Stimulated activated CD4-positive, alpha-beta T cell treated with anti-CD3 and anti-CD28 coated beads, Interleukin-2, amount 100 ng/mL, for 4 hours (primary cell): ENCODE measurements at places on chromosomes 7 and 10.

- DNase-seq, result no peak
Measured at GRCh38 chr7:91569728-91570457, 305.7 kb downstream of the FZD1 start.

- DNase-seq, result no peak
Measured at GRCh38 chr10:107577221-107577620, 412.7 kb upstream of the SORCS1 start.

- DNase-seq, result no peak
Measured at GRCh38 chr7:137657476-137658189, 189.1 kb downstream of the DGKI start.

- no peak for DNase-seq
Measured at GRCh38 chr10:43310872-43311271, 44.0 kb upstream of the RASGEF1A start.

DNA sequence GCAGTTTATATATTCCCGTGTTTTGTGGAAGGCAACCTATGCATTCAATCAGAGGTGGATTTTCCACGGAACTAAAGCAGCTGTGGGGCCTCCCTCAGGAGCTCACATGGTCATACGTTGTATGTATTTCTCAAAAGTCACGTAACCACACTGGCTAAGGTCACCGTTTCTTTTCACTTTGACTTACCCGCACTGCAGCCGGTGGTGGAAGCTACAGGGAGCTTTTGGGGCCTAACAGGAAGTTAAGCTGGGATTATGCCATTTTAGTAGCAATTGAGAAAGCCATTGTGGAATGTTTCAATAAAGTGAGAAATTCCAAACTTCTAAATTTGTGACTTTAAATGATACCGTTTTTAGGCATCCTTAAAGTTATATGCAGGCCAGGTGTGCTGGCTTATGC is 111.2 kb upstream of the KLF6 start:
- no peak for DNase-seq

DNA sequence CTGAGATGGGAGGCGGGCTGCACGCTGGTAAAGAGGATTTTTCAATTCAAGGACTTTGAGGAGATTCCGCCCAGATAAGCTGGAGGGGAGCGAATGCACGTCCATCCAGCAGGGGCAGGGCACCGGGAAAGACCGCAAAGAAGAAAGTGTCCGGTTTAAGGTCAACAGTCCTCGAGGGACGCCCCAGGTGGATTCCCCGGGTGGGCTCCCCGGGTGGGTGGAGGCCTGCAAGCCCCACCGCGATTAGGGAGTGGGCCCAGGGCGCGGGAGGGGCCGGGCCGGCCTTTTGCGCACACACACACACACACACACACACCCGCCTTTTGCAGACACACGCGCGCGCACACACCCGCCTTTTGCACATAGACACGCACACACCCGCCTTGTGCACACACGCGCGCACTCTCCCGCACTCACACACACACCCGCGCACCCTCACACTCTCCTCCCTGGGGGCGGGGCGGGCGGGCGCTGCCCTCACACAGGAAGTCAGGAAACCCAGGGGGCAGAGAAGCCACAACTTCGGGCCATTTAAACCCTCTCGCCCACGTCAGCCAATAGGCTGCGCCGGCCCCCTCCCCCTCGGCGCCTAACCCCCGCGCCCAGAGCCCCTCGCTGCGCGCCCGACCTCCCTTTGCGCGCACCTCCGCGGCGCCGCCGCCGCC is 615 bp downstream of the ARHGAP12 start:
- DNase-seq, result peak; percentile 19

GRCh38 chr7:91911121-91911520 is 29.5 kb upstream of the AKAP9 start:
- DNase-seq, result no peak

- no peak for DNase-seq
Measured at GRCh38 chr10:12484002-12484918, 134.9 kb downstream of the CAMK1D start.

DNA sequence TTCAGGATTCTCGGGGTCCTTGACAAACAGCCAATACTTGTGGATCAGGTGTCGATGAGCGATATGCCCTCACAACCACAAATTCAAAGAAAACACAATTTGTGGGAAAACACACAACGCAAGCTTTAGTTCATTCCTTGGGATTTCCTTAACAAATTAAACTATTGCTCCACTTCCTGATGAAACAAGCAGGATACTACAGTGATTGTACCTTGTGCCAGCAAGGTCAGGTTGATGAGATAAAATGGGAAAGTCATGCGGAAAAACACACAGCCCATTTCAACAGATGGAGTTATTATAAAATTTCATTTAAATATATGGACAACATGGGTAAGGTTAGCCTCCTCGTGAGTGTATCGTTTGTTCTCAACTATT is 8.8 kb upstream of the RHOBTB1 start:
- DNase-seq, result no peak

DNA sequence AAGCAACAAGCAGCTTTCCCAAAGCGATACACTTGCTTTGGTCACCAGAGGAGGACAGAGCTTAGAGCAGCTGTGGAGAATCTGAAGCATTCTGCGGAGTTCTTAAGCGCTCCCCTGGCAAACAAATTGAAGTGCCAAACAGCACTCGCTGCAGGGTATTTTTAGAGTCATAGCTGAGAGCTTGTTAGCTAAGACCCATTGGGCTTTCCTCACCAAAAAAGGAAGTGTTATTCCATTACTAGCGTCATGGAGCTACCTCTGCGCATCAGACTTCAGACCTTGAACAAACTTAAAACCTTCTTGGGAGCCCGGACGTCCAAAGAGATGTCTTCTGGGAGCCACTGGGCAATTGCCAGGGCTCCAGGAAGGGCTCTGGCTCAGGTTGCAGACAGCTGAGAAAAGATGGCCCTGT is 23.2 kb upstream of the BMPR1A start:
- DNase-seq, result no peak

GRCh38 chr10:6144406-6145165 is 55.8 kb downstream of the RBM17 start:
- DNase-seq, result peak; percentile 85

GRCh38 chr7:115340828-115341227 is 418.9 kb downstream of the MDFIC start:
- DNase-seq, result no peak

- no peak for DNase-seq
Measured at GRCh38 chr10:6925146-6925545, 345.1 kb upstream of the PRKCQ start.

DNA sequence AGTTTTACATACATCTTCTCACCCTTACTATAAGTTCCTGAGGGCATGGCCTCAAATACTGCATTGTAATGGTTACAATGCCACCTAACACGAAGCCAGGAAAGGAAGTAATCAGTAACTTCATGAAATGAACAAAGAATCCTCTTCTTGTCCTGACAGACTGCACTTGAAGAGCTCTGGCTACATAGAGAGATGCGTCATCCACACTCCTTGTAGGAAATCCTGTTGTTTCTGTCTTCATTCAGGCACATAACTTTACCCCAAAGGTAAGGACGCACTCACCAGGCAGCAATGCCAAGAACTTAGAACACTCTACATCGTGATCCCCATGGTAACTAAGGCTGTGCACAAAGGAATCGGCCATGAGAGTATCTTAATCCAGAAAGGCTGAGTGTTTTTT is 80.3 kb upstream of the ARID5B start:
- DNase-seq, result no peak

- no peak for DNase-seq
Measured at GRCh38 chr10:113958631-113959382, 84.9 kb upstream of the ADRB1 start.

- DNase-seq, result no peak
Measured at GRCh38 chr10:128865436-128866195, 601.4 kb upstream of the MGMT start.

DNA sequence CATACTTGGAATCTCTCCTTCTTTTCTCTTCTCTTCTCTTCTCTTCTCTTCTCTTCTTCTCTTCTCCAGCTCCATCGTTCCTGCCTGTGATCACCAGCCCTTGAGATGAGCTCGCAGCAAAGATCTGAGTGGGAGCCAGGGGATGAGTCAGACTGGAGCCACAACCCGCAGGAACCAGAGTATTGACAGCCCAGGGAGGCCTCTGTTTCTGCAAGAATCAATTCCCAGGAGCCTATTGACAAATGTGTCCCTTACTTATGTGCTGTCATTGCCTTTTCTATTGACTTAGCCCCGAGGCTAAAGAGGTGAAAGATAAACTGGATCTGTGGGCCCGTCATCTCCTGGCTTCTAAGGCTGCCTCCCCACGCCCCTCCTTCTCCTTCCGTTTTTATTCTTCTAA is 13.1 kb upstream of the HABP2 start:
- no peak for DNase-seq

GRCh38 chr10:34698979-34699378 is 116.1 kb downstream of the PARD3 start:
- no peak for DNase-seq

DNA sequence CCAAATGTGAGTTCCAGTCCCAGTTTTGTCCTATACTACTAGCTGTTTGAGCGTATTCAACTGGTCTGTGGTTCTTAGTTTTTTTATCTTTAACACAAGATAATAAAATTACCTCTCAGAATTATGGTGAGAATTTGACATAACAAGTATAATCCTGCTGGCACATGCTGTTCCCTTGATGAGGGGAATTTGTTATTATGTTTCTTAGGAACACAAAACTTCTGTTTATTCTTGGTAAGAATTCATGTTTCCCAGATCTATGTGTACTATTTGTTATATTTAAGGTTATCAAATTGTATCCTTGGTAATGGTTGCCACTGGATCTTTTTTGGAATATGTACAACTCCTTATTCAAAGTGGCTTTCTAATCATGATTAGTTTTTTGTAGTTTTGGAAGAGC is 335.6 kb downstream of the ADK start:
- DNase-seq, result no peak

- no peak for DNase-seq
Measured at GRCh38 chr7:163971-164881, 28.1 kb upstream of the FAM20C start.

DNA sequence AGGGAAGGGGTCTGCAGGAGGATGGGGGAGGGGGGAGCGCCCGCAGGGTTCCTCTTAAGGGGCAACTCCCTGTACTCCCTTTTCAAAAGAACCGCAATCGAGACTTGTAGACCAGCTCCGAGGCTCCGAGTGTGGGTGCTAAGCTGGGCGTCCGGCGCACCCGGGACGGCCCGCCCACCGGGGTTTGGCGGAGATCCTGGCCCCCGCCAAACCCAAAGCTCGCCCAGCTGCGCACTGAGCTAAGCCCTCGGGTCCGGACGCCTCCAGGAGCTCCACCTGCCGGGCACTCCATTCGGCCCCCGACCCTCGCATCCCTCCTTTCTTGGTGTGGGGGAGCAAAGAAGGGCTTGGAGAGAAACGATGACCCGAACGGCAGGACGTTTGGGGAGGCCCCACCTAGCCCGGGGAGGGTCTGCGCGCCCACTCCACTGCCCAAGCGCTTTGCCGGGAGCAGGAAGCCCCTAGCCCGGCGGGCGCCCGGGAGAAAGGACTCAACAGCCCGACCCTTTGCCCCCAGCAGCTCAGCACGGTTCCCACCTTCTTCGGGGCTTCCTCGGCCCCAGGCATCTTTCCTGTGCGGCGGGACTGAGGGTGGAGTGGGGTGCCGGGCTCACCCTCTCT is 651 bp downstream of the AFAP1L2 start:
- DNase-seq, result no peak

GRCh38 chr10:31820778-31821369 is 107.8 kb downstream of the ARHGAP12 start:
- no peak for DNase-seq

DNA sequence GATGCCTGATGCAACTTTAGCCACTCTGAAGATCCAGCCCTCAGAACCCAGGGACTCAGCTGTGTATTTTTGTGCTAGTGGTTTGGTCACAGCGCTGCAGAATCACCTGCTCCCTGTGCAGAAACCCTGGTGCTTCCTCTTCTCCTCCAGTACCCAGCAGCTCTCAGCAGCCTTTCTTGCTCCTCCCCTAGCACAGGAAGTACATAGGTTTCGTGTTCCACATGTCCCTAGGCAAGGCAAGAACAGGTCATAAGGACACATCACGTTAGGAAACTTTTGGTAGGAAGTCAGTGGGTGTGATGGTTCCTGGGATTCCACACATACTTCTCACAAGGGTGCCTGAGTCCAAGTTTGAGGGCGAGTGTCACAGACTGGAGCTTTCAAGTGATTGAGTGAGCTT is 167.9 kb upstream of the PRSS1 start:
- no peak for DNase-seq

DNA sequence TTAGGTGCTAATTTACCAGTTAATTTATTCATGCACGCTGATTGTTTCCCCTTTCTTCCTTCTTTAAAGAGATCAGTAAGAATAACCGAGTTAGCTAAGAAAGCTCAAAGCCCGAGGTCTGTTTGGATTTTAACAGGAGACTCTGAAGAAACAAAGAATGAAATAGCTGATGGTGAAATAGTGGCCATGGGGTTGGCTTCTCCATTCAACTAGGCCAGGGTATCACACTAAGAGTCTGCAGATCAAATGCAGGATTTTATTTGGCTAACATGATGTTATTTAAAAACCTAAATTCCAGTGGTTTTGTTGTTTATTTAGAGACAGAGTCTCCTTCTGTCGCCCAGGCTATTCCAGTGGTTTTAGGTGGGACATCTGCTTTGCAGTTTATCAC is 65.2 kb upstream of the SYPL1 start:
- no peak for DNase-seq

GRCh38 chr10:6667679-6668270 is 87.7 kb upstream of the PRKCQ start:
- peak; percentile 18 for DNase-seq

- DNase-seq, result no peak
Measured at GRCh38 chr7:28592861-28593260, 180.5 kb downstream of the CREB5 start.

DNA sequence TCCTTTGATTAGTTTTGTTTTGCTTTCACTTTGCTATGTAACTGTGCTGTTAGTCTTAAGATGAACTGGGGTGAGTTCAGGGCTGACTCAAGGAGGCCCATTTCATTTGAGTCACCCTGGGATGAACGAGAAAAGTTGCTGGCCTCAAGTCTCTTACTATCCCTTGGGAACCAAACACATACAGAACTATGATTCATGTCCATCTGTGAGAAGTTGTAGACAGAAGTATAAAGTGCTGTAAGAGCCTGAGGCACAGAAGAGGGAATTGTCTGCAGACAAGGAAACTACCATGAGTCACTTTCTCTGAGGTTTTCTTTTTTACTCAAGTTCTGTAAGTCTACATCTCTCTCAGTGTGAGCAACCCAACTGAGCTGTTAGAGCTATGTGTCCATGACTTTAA is 179.8 kb upstream of the CSTF2T start:
- DNase-seq, result no peak

GRCh38 chr10:99814143-99814542 is 31.7 kb downstream of the ABCC2 start:
- DNase-seq, result no peak

GRCh38 chr10:66006411-66006810 is 919.4 kb upstream of the LRRTM3 start:
- DNase-seq, result no peak

- no peak for DNase-seq
Measured at GRCh38 chr7:44227911-44228310, 27.1 kb downstream of the YKT6 start.

- DNase-seq, result no peak
Measured at GRCh38 chr7:125529249-125529648, 599.6 kb upstream of the POT1 start.
